ENCODE measurements at places on chromosomes 7 and 10.

DNA sequence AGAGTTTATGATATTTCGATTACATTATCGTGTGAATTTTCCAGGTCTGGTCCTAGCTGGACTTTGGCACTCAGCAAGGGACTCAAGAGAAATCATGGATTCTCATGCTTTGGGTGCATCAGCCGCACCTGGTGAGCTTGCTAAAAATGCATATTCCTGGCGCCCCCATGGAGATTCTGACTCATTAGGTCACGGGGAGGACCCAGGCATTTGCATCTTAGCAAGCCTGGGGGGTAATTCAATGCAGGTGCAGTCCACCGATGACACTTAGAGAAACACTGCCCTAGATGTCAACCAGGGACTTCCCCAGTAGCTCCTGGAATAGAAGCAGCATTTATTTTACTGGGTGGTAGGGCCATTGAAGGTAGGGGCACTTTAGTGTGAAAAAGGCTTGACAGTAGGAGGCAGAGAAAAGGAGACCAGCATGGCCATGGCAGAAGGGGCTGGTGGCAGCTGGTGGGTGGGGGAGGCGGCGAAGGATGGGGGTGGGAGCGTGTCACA lies 29.9 kb upstream of the PDCD4 start:
- DNase-seq, result no peak

DNA sequence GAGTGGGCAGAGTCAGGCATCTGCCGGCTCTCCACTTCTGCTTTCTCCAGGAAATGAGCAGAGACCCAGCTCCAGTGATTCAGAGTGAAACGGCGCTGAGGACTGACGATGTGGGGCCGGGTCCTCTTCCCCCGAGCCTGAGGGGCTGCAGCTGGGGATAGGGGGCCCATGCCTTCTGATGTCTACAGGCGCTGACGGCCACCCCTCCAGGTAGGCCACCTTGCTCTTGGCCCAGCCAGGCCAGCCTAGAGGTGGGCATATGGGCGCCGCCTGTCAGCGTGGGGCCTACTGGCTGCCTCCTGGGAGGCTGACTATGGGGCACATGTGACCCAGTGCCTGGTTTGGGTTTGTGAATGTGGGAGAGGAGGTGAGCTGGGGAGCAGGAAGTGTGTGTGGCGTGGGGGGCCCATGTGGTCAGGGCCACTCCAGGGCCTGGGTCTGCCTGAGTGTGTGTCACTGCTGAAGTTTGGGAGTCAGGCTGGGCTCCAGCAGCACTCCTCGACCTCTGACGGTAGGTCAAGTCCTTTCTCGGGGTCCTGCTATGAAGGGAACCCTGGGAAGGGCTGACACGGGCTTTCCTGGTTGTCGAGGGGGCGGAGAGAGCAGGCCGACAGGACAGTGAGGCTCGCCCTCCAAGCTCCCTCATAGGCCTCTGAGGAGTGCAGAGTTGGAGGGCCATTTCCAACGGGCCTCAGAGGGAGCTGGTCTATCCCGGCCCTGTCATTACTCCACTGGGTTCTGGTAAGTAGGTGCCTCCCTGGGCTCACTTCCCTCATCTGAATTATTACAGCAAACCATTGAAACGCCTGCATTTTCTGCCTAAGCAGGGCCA lies at the start of gene WDFY4:
WDFY4 (plus strand) TSS at position 82 of the 832 bp plus-strand sequence. CDS start 24,860 bp downstream, outside the sequence.
- DNase-seq, result no peak

- DNase-seq, result no peak
Observed at GRCh38 chr10:116836083-116836482, 13.2 kb upstream of the ENO4 start.

DNA sequence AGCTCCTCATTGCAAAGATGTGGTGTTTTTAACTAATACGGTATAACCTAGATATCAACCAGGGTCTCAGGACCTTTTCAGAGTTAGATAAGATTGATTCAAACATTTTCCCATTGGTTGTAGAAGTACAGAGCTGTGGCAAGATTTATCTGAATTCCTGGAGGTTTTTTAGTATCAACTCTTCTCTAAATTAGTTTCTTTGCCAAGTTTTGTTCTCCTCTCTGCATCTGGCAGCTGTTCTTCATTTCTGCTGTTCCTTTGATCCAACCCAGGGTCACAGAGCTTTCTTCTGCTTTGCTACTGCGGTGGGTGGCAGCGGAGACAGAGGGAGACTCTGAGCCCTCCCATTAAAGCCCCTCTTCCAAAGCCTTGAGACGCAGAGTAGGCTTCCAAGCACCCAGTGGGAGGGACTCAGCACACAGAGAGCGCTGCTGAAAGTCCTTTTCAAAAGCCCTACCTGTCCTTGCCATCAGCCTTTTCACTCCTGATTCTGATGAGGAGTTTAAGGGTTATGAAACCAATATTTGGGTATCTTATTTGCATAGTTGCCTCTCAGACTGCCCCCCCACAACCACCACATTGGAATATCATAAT lies 146.3 kb upstream of the EEPD1 start:
- no peak for DNase-seq

DNA sequence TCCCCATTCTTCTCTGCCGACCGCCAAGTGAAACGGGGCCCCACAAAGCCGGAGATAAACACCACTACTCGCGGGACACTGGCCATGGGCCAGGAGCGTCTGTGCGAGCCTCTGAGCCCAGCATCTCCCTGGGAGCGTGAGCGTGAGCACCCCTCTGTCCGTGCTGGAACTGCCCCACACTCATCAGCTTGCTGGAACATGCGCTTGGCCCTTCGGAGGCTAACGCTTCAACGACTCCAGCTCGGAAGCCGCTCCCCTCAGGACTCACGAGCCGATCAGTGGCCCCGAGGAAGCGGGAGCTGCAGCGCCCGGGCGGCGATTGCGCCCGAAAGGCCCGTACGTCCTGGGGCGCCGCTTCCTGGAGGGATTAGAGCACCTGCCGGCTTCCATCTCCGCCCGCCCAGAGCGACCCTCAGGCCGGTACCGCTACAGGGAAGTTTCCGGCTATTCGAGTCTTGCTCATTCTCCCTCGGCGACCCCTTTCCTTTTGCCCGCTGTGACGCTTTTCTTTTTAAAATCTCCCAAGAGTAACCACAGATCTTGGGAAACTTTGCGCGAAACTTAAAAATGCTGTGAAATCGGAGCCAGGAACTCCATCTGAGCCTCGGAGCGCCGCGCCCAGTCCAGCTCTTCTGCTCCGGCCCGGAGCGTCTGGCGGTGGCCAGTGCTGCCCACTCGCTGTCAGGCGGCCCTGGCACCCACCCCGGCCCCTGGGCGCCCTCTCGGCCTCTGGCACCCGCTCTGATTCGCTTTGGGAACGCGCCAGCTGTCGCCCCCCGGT lies 1.0 kb downstream of the TLL2 start:
- DNase-seq, result no peak

- no peak for DNase-seq
Observed at GRCh38 chr7:71019706-71020105, 112.2 kb upstream of the GALNT17 start.

DNA sequence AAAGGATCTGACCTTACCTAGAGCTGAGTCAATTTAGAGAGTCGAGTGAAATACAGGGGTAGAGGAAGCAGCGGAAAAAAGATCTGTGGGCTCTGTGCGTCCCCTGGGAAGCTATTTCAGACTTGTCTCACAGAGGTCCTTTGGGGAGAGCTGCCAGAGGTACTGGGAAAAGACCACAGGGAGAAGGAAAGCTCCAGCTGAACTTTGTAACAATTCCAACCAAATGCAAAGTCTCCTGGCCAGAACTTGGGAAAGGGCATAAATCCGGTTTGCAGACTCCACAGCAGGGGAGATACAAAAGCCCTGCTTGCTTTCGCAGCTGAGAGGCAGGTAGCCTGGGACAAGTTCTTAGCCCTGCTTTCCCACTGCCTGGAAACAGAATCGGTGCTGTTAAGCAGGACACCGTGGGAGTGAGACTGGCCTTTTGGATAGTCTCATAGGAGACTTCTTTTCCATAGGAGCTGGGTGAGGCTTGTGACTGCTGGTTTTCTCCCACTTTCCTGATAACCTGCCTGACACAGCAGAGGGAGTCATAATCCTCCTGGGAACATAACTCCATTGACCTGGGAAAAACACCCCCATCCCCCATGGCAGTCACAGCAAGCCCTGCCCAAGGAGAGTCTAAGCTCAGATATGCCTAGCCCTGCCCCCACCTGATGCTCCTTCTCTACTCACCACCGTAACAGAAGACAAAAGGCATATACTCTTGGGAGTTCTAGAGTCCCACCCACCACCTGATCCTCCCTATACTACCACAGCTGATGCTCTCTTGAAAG lies 926.2 kb downstream of the KCNMA1 start:
- no peak for DNase-seq

DNA sequence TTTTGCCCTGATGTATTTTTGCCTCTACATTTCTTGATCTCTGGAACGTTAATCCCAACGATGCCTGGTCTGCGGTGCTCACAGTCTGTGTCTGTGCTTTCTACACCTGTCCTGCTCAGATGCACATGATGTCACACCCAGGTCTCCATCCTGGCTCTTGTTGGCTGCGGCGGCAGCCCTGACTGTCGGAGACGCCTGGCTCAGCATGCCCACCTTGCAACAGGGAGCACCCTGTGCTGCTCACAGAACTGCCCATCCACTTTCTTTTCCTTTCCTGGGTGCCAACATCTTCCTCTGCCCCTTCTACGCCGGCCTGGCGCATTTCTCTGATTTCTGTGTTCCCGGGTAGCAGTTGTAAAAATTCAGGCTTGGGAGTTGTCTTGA lies 106.2 kb downstream of the CUX1 start:
- no peak for DNase-seq

GRCh38 chr7:29651477-29651876 lies 87.8 kb downstream of the PRR15 start:
- DNase-seq, result no peak

GRCh38 chr7:43204081-43204480 lies 91.6 kb downstream of the HECW1 start:
- no peak for DNase-seq

GRCh38 chr7:104979167-104979841 lies 34.7 kb upstream of the KMT2E start:
- no peak for DNase-seq

DNA sequence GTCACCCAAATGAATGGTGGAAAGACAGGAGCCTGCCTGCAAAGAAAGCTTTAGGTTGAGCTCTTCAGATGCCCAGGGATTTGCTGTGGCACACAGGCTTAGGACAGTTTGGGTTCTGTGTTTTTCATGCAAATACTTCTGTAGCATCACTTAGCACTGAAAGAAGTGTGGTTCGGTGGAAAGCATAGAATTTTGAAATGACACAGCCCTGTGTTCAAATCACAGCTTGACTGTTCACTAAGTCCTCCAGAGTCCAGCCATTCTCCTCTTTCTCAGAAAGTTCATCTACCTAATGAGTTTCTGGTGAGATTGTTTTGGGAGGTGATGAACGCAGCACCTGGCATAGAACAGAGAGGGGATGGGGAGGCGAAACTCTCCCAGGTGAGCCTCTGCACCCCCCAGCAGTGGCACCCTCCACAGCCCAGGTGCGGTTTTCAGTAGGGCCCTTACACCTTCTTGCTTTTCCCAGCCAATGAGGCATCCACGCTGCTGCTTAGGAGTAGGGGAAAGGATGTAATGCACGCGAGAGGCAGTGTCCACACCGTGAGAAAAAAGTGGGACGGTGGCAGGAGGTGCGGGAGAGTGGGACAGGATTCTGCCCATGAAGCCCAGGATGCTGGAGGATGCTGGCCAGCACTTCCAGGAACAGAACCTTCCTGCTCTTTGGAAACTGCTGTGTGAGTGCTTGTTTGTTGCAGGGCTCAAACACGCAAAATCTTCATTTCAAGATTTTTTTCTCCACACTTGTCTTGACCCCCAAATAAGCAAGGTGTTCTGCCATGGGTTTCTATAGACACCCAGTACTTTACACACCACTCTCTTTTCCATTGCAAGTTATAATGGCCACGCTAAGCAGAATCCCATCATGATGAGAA lies 11.6 kb downstream of the EN2 start:
- DNase-seq, result no peak

- no peak for DNase-seq
Observed at GRCh38 chr7:105189859-105190492, 176.0 kb downstream of the KMT2E start.

DNA sequence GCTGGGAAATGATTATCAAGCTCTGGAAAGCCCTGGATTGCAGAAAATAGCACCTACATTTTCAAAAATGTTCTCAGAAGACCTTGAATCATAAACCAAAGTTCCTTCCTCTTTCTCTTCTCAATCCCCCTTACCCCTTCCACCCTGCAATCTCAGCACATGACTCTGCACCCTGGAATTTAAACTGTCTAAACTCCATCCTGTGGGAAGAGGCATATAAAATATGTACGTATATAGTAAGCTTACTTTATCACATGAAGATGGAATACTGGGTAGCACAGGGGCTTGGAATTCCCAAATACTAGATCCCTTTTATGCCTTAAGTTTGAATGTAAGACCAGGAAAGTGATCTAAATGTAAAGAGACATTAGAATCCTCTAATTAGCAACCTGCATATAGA lies 7.7 kb downstream of the AGMO start:
- no peak for DNase-seq

DNA sequence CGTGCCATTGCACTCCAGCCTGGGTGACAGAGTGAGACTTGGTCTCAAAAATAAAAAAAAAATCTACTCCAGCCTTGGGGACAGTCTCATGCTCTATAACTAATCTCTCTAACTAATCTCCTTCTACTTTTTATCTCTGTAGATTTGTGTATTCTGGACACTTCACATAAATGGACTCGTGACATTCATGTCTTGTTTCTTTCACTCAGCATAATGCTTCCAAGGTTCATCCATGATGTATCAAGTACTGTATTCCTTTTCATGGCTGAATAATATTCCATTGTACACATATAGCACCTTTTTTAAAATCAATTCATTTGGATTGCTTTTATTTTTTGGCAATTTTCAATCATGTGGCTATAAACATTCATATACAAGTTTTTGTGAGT lies 9.8 kb upstream of the COL26A1 start:
- no peak for DNase-seq

- DNase-seq, result no peak
Observed at GRCh38 chr7:156014808-156015207, 202.5 kb upstream of the SHH start.

GRCh38 chr7:24143547-24143946 lies 140.4 kb upstream of the NPY start:
- DNase-seq, result no peak

- no peak for DNase-seq
Observed at GRCh38 chr10:24383681-24384106, 174.8 kb downstream of the KIAA1217 start.

- DNase-seq, result no peak
Observed at GRCh38 chr10:74034301-74034700, 36.4 kb downstream of the VCL start.

GRCh38 chr10:60827791-60828488 lies 49.7 kb downstream of the CDK1 start:
- DNase-seq, result no peak

- no peak for DNase-seq
Observed at GRCh38 chr10:45428611-45429510, 54.8 kb downstream of the ALOX5 start.

GRCh38 chr10:110637558-110638053 lies 6.5 kb upstream of the RBM20 start:
- DNase-seq, result no peak

- DNase-seq, result no peak
Observed at GRCh38 chr7:136741941-136742340, 126.5 kb upstream of the CHRM2 start.

- DNase-seq, result peak; percentile 25
Observed at GRCh38 chr10:91796331-91797047, 1.7 kb upstream of the TNKS2 start.

- DNase-seq, result no peak
Observed at GRCh38 chr7:101870361-101871062, 53.1 kb downstream of the CUX1 start.

Measured in activated CD8-positive, alpha-beta memory T cell treated with anti-CD3 and anti-CD28 coated beads for 1 hour (primary cell).